MM.1S (cell line): ENCODE measurements at places on chromosomes 16 and 17.
A peak's percentile ranks its signal among the peaks of the same experiment; 100 is the strongest.

DNA sequence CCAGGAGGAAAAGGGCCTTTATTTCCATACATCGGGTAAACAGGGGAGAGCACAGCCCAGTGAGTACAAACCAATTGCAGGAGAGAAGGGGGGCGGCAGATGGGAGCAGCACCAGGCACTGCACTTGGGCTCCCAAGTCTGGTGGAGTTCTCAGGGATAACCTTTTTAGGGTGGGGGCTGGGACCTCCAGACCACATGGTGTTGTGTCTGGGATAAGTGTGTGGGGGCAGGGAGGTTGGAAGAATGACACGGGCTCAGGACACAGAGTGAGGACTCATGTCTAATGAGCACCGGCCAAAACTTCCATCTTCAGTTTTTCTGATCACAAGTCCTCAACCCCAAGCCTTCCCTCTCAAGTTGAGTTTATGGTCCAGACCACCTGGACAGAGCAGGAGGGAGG lies 30.6 kb downstream of the PIPOX start:
- DNase-seq, result no peak

- DNase-seq, result no peak
Measured at GRCh38 chr17:1713878-1714426, 3.8 kb upstream of the TLCD2 start.

DNA sequence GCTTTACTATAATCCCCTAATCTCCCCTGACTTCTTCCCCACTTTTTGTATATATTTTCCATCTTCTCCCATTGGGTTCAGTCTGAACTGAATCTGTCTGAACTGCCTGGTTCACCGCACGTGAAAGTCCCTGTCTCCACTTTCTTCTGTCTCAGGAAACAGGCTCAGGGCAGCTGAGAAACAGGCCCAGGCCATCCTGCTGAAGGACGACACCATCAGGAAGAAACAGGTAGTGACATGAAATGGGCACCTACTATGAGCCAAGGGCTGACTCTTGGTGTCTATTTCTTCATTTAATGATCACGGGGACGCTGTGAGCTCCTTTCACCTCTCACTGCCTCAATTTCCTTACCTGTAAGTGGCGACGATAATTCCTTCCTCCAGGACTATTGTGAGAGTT lies 90.5 kb upstream of the HSBP1 start:
- no peak for DNase-seq

DNA sequence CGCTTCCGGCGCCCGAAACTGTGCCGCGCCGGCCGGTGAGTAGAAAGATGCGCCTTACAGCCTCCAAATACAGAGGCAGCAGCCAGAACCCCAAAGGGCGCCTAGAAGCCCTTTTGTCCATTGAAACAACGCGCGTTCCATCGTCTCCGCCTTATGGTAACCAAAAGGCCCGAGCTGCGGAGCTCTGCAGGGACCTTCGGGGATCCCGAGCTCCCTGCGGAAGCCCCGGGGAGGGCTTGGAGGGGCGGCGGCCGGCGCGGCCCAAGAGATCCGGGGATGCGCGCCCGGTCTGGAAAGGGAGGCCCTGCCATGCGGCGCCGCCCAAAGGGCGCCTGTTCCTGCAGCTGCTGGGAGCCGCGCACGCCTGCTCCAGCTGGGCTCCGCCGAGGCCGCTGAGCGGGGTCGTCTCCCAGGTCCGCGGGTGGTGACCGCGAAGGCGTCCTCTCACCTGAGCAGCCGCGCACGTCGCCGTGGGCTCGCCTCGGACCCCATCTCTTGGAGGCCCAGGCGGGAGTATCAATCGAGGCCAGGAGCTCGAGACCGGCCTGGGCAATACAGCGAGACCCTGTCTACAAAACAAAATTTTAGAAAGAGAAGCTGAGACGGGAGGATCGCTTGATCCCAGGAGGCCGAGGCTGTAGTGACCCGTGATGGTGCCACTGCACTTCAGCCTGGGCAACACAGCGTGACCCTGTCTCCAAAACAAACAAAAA lies 742 bp upstream of the FBXO31 start:
- no peak for DNase-seq

GRCh38 chr17:40561871-40562611 lies 3.2 kb downstream of the CCR7 start:
- DNase-seq, result peak; percentile 71

GRCh38 chr16:28140788-28141618 lies 70.8 kb downstream of the XPO6 start:
- peak; percentile 79 for DNase-seq
